Retina (tissue), 1 donor: ENCODE measurements at places on chromosomes 3 and 15.

DNA sequence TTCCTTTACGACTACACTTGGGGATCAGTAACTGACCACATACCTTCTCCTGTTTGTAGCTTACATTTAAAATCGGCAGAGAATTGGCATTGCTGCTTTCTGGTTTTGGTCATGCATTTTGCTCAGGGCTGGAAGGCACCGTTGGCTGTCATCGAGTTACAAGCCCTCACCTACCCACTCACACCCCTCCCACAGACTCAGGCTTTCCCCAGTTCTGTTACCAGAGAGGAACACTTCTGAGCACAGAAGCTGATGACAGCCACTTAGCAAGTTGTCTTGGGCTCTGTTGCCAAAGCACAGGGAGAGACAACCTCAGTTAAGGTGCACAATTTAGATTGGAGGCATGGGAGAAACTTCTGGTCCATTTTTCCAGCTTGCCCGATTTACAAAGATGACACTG, 204.8 kb upstream of the TOPAZ1 start:
- DNase-seq, result no peak

- no peak for DNase-seq
These were observed 87.8 kb downstream of the TOP2B start for GRCh38 chr3:25576831-25577454.

DNA sequence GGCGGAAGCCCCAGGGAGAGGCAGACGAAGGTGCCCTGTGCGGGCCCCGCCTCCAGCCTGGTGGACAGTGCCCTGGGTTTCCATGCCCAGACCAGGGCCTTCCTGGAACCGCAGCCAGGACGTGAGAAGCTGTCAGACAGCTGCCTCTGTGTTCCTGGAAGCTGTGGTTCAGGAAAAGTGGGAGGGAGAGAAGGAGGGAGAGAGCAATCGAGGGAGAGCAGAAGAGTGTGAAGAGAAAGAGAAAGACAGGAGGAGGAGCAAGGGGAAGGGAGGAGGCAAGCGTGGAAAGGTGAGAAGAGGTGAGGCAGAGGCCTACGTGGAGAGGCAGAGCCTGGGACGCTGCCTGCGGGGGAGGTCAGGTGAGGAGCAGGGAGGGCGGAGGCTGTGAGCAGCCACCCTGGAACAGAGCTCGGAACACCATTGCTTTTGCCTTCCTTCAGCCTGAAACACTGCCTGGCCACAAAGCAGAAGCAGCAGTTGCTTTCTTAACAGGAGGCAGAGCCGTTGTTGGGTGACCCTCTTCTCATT, 18.6 kb downstream of the ZDHHC19 start:
- DNase-seq, result peak; percentile 41

GRCh38 chr3:15903759-15904720, 106.3 kb upstream of the ANKRD28 start:
- no peak for DNase-seq

GRCh38 chr15:101050623-101051290, 131.6 kb downstream of the LRRK1 start:
- no peak for DNase-seq

DNA sequence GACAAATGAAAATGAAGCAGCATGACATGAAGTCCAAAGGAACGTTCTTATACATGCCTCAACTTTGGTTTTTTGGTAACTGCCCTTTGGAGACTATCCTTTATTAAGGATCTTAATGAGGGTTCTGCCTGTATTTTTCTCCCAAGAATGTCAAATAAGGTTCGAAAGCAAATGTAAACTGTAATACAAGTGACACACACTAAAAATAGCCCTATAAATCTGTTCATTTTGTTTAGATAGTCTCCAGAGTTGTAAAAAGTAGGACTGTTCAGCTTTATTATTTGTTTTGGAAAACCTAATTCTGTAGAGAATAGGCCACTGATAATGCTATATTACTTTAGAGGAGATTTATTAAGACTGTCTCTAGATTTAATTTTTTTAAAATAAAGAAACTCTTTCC, 80.5 kb upstream of the CDIN1 start:
- no peak for DNase-seq
